SK-N-MC (cell line): ENCODE measurements at places on chromosomes 3 and 15.

DNA sequence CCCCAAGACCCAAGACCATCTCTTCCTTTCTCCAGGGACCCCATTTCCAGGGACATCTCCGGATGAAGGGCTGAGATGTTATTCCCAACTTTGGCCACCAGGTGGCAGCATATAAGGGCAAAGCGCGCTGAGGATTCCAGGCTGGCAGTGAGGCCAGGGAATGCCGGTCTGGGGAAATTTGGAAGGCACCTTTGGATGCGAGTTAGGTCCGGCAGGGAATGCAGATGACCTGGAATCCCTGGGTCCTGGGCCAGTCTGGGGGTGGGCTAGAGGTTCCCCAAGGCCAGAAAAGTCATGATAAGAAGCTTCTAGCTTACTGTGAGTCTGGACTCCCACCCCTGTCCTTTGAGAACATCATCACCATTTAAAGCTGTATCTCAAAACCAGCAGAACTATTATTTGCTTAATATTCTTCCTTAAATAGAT is 1.6 kb upstream of the CHST13 start:
- DNase-seq: no peak

DNA sequence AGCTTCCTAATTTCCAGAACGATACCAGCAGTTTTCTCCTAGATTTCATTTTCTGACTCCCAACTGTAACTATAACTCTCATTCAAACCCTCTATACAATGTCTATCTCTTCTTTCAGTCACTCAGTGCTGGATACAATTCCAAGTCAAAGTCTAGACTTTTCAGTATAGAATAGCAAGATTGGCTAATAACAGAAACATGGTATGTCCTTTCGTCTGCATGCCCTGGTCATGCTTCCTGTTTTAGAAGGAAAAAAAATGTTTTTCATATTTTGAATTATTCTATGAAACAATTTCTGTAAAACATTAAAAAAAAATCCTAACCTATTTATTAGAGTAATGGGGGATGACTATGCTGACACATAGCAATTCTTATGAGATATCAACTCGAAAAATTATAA is 180.0 kb downstream of the KCNAB1 start:
- DNase-seq: no peak

GRCh38 chr3:150747886-150748683 is 14.9 kb downstream of the SIAH2 start:
- DNase-seq: no peak

GRCh38 chr3:94481226-94481898 is 418.5 kb downstream of the NSUN3 start:
- no peak for DNase-seq

DNA sequence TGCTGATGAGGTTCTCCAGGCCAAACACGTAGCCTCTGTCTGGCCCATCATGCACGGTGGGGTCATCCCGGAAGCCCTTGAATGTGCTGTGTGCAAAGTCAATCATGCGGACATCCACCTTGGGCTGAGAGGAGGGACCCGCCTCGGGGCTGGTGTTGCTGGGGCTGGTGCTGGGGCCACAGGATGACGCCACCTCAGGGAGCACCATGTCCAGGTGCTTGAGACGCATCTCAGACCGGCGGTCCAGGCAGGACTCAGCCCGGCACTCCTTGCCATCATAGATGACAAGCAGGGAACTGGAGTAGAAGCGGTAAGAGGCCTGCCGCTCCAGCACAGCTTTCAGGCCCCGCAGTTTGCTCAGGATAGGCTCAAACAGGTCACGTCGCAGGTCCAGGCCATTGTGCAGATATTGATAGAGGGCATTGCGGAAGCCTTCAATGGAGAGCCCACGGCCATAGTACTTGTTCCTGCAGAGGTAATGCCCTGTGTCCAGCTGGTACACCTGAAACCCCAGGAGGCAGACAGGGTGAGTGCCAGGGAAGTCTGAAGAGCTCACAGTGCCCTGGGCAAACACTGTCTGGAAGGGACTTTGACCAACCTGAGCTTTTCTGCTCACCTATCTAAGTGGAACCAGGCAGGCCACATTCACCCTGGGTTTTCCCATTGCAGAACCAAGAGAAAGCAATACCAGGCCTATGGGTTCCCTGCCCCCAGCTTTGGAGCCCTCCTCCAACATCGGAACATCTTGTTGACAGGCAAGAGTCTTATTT is 3.6 kb upstream of the GMPPB start:
- no peak for DNase-seq

DNA sequence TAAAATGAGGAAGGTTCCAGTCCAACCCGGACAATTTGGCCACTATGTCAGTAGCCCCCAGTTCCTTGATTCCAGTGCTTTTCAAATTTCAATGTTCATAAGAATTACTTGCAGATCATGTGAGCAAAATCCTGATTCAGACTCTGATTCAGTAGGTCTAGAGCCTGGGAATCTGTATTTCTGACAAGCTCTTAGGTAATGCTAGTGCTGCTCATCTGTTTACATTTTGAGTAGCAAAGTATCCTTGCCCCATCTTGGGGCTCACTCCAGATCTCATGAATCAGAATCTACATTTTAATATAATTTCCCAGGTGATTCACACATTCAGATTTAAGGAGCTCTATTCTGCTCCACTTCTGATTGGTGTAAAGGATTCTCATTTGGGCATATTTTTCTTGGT is 142.0 kb downstream of the NAALADL2 start:
- DNase-seq: no peak

- no peak for DNase-seq
These were observed 805.5 kb downstream of the IGSF11 start for GRCh38 chr3:118229196-118229595.

DNA sequence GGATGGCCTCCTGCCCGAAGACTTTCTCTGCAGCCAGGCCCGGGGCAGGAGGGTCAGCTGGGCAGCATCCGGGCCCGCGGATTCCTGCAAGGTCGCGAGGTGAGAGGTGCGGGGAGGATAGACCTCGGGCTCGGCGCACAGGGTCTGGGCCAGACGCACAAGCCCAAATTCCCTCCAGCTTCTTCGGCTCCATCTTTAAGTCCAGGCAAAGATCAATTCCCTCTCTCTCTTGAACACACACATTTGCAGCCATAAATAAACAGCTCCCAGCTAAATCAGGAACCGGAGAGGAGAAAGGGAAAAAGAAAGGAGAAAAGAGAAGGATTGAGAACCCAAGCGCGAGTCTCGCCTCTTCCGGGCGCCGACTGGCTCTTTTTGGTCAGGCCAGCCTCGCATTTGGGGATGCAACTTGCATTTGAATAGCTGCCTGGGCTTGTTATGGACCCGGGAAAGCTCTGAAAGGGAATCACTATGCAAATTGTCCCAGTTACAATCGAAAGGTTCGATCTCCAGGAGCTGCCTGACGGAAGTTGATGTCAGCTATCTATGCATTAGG is 14.5 kb upstream of the ONECUT1 start:
- no peak for DNase-seq

DNA sequence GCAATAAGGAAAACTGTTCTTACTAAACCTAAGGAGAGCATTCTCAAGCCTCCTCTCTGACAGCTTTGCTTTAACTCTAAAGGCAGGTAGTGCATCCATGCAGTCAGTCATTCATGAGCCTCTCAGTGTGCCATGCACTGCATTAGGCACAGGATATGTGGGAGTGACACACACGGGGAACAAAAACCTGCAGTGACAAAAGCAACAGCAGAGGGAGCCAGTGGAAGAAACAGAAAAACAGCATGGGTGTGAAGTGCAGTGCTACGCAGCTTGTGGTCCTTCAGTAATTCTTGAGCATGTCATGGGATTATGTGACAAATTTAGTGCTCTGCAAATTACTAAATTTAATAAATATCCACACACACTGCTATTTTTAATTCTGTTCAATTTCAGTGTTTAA is 230.7 kb downstream of the BBX start:
- DNase-seq: no peak

GRCh38 chr15:72092006-72092405 is 25.9 kb downstream of the MYO9A start:
- DNase-seq: no peak

DNA sequence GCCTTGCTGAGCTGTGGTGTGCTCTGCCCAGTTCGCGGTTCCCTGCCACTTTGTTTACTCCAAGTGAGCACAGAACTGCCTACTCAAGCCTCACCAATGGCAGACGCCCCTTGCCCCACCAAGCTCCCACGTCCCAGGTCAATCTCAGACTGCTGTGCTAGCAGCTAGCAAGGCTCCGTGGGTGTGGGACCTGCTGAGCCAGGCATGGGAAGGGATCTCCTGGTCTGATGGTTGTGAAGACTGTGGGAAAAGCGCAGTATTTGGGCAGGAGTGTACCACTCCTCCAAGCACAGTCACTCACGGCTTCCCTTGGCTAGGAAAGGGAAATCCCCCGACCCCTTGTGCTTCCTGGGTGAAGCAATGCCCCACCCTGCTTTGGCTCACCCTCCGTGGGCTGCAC is 45.0 kb downstream of the SLC12A6 start:
- DNase-seq: no peak

DNA sequence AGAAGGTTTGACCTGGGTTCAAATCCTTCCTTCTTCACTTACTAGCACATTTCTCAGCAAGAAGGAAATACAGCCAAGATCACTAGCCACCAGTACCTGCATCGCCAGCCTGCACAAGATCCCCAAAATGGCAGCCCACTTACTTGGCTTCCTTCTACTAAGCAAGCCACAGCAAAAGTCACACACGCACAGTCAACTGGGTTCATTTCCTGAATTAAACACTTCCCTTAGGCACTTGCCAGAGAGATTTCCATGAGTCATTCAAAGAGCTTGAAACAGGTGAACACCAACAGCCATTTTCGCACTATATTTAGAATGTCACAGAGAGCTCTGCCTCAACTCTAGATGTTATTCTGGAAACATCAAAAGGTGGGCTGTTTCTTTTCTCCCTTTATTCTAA is 42.6 kb downstream of the MGLL start:
- no peak for DNase-seq
